ENCODE measurements at places on chromosomes 7 and 10.

GRCh38 chr7:69928621-69929020, 330.3 kb downstream of the AUTS2 start:
- no peak for DNase-seq

DNA sequence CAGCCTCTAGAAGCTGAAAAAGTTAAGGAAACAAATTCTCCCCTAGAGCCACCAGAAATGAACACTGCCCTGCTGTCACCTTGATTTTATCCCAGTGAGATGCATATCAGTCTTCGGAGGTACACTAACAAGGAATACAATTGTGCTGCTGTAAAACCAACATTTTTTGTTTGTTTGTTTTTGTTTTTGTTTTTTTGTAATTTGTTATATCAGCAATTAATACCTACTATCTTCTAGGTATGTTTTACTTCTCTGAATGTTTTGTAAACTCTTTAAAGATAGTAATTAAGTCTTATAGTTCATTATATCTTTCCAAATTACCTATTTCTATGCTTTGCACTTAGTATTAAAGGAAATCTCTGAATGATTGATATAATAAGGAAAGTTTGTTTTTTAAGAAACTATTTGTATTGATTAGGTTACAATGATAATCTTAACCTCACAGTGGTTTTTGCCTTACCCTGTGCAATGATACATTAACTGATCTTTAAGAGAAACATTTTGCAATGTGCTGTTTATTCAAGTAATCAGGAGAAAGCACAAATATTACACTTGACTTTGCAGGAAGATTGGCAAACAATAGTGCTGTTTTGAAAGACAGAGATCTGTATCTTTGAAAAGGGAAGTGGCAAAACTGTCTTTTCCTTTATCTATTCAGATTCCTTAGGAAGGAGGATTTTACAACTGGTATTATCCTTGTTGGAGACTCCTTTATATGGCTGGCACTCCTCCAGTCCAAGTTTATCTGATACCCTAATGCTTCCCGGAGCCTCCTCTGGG, 11.3 kb upstream of the HGF start:
- no peak for DNase-seq

DNA sequence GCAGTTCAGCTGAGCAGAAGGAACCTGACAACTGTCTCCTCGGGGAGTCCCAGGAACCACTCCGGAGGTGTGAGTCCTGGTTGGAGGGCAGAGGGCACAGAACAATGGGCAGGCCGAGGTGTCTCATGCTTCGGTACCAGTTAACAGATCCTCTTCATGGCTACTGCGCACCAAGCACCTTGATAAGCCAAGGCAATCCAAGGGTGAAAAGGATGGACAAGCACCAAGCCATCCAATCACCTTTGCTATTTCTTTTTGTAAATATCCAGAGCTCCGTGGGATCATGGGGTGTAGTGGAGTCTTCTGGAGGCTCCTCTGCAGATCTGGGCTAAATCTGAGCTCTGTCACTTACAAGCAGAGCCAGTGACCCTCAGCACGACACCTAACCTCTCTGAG, 233.5 kb downstream of the WDR11 start:
- no peak for DNase-seq

GRCh38 chr10:14023673-14024328, 306.9 kb downstream of the FRMD4A start:
- DNase-seq, result no peak

- DNase-seq, result no peak
These were observed 38.0 kb upstream of the LEP start for GRCh38 chr7:128203047-128203491.

DNA sequence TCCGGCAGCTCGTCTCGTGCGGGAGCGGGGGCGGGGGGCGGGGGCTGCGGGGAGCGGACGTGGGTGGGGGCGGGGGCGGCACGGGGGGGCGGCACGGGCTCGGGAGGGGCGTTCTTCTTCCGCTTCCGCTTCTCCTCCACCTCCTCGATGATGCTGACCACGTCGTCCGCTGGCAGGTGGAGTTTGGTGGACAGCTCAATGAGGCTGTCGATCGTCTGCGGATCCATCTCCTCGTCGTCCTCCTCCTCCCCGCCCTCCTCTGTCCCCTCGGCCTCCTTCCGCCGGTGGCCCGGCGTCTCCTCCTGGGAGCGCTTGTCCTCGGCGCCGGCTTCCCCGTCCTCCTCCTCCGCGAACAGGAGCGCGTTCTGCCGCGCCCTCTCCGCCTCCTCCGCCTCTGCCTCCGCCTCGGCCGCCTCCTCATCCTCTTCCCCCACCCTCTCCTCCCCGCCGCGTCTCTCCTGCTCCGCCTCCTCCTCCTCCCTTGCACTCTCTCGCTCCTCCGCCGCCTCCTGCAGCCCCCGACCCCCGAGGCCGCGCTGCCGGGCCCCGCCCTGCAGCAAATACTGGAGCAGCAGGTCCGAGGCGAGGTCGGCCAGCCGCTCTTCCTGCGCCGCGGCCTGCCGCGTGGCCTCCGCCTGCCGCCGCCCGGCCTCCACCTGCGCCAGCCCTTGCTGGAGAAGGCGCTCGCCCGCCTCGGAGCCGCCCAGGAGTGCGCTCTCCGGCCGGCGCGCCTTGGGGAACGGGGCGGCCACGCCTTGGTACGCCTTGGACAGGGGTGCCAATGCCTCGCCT, 1.9 kb downstream of the VGF start:
- no peak for DNase-seq

GRCh38 chr7:92644406-92645113, 54.4 kb upstream of the FAM133B start:
- DNase-seq, result no peak

DNA sequence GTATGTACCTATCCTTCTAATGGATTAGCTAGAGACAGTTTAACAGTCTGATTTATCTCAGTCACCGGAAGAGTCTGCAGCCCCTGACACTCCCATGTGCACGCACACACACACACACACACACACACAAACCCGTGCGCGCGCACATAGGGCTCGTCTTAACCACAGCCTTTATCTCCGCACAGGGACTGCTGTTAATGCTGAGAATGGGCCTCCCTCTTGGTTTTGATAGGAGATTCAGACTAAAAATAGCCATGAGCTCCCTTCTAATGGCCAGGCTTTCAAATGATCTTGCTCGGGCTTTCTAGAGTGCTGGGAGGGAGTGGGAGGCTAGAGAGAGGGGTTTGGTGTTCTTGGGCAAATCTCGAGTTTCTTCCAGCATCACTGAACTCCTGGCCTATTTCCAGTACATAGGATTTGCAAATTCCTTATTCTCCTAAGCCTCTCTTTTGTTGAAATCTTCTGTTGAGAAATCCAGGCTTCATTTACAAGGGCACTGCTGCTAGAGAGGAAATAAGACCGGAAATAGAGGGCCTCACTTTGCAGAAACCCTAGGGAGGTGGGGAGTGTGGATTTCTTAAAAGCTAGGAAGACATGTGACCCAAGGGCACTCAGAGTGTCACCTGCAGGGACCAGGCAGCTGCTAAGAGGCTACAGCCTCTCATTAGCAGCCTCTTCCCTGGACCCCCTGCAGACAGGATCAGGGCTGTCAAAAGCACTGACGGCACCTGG, 2.4 kb downstream of the TMEM72 start:
- no peak for DNase-seq

- DNase-seq, result no peak
These were observed 10.9 kb downstream of the SCART1 start for GRCh38 chr10:133464582-133465031.

- DNase-seq, result no peak
These were observed 102.9 kb upstream of the MYO3A start for GRCh38 chr10:25831080-25831479.

DNA sequence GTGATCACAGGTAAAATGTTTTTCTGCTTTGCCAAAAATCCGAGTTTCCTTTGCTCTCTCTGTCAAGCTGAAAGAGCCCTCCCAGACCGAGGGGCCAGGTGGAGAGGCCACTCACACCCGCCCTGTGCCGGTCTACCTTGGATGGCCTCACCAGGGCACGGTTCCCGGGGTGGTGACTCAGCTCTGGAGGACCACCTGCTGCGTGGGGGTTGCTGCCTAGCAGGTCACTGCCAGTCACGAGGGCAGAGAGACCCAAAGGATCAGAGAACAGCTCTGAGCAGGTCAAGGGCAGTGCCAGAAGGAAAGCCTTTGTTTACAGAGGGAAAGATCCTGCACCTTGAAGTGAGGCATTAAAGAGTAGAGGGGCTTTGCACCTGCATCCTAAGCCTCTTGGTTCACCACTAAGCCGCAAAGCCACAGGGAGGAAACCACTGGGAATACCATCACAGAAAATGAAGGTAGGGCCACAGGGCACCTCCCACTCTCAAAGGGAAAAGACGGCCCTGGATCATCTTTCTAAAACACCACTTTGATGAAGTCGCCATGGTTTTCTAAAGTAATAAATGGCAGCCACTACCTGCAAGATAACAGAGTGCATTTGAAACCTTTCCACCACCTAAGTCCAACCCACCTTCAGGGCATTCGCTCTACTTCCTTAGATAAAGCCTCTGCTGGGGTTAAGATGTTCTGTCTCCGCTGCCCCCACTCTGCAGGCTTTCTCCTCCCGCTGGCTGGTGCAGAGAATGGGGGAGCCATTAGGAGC, 160.3 kb upstream of the KLF14 start:
- no peak for DNase-seq

DNA sequence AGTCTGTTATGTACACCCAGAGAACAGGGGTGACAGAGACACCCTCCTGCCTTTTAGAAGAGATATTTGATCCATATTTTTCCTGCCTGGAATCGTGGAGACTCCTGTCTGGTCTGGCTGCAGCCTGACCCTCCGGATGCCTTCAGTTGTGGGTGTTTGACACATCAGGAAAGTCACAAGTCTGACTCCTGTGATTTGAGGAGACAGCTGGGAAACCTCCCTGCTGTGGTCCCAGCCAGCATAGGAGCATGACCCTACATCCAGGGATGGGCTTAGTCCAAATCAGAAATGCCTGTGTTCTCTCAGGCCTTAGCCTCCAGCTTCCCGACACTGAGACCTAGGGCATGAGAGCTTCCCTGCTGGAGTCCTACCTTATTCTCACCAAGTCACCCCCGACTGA, 43.4 kb downstream of the GOT1 start:
- no peak for DNase-seq

GRCh38 chr7:31692451-31692850, 5.4 kb downstream of the PPP1R17 start:
- no peak for DNase-seq

GRCh38 chr7:1851721-1852516, 181.8 kb downstream of the ELFN1 start:
- no peak for DNase-seq

DNA sequence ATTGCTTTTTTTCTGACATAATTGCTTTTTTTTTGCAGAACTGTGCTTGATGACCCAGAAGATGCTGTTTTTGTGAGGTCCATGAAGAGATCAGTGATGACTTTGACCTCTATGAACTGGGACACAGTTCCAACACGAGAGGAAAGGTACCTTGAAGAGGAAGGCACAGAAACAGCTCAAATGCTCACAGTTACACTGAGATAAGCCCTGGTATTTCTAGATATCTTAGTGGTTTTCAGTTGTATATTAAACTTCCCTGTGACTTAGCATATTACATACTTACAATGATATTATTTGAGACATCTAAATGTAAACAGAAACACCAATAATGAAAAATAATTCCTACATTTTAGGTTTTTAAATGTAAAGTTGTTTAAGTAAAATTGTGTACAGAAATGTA, 54.7 kb downstream of the LRRC72 start:
- no peak for DNase-seq

- DNase-seq, result no peak
These were observed 51.3 kb upstream of the MAGI2 start for GRCh38 chr7:79504607-79505389.

DNA sequence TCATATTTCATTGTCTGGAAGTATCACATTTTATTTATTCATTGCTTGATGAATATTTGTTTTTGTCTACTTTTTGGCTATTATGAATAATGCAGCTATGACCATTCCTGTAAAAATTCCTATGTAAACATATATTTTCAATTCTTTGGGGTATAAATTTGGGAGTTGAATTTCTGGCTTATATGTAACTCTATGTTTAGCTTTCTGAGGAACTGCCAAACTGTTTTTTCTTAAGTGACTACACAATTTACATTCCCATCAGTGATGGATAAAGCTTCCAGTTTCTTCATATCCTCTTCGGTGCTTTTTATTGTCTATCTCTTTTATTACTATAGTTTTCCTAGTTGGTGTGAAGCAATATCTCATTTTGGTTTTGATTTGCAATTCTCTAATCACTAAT, 115.6 kb upstream of the CXCL12 start:
- DNase-seq, result no peak
